ENCODE measurements at places on chromosomes 2 and 18. TPM values are rescaled to one million over a fixed set of nuclear protein-coding genes. Genes with fewer than 3 reads are reported as not detected.

The BARD1 gene
- total RNA-seq: 30.6 TPM

The CSRNP3 gene
- total RNA-seq: 0.72 TPM

The NOSTRIN gene
- 0.18 TPM for total RNA-seq

The COL3A1 gene
- total RNA-seq: 408 TPM

DNA sequence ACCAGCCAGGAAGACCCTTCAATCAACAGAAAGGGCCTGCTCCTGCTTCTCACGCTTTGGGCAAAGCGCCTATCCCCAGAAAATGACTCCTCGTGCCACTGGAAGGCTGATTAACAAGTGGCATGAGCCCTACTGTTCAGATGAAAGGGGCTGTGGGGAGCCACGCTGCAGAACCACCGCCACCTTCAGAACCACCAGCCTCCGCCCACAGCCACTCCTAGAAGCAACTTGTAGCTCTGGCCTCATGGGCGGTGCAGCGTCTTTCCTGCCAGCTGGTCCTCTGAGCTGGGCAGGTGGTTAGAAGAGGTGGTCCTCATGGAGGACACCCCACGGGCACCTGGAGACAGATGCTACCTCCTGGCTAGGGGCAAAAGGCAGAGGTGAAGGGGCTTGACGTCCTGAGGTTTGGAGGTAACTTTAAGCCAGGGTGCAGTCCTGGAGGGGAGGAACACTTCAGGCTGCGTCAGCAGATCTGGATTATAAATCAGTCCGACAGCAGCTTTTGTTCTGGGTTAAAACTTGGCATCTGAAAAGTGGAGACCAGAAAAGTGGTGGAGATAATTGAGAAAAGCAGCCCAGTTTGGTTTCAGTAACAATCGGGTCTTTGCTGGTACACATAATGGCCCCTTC, 861 bp upstream of the SEMA4C start:
- DNase-seq: no peak

- DNase-seq: no peak
Observed at GRCh38 chr2:160061944-160062291, 497 bp downstream of the PLA2R1 start.

- DNase-seq: no peak
Observed at GRCh38 chr2:33581872-33582271, 17.2 kb downstream of the FAM98A start.

Measured in IMR-90 (cell line).